A549 (cell line): ENCODE measurements at places on chromosomes 6 and 20. TPM values are rescaled to one million over a fixed set of nuclear protein-coding genes. Genes with fewer than 3 reads are reported as not detected.

DNA sequence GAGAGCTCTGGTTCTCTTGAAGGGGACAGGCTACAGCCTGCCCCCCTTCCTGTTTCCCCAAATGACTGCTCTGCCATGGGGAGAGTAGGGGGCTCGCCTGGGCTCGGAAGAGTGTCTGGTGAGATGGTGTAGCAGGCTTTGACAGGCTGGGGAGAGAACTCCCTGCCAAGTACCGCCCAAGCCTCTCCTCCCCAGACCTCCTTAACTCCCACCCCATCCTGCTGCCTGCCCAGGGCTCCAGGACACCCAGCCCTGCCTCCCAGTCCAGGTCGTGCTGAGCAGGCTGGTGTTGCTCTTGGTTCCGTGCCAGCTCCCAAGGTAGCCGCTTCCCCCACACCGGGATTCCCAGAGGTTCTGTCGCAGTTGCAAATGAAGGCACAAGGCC is 9.8 kb downstream of the VEGFA start:
- DNase-seq = no peak

GRCh38 chr6:10411971-10412460 is 2.9 kb downstream of the TFAP2A start:
- DNase-seq = peak; percentile 56

- DNase-seq = no peak
Observed at GRCh38 chr6:118899948-118900347, 6.0 kb downstream of the ASF1A start.

- DNase-seq = no peak
Observed at GRCh38 chr6:98335594-98335993, 498.8 kb upstream of the POU3F2 start.

BPIFB4 gene
- not detected in 3 replicates for polyA plus RNA-seq

HDAC2 gene
- 103 to 105 TPM (median 103 TPM) in 3 replicates for polyA plus RNA-seq
